LHCN-M2 (cell line): ENCODE measurements at places on chromosomes 7 and 10. TPM values are rescaled to one million over a fixed set of nuclear protein-coding genes. Genes with fewer than 3 reads are reported as not detected.
A peak's percentile ranks its signal among the peaks of the same experiment; 100 is the strongest.

HOXA2 gene
- total RNA-seq, result 0.46 and 0.51 TPM in 2 replicates

LMBR1 gene
- total RNA-seq, result 45.5 and 52.0 TPM in 2 replicates

HOXA1 gene
- total RNA-seq, result 3.7 and 5.9 TPM in 2 replicates

CASTOR2 gene
- total RNA-seq, result 5.2 and 7.5 TPM in 2 replicates

MRLN gene
- total RNA-seq, result not detected in 2 replicates

OPN4 gene
- not detected in 2 replicates for total RNA-seq

HABP2 gene
- not detected in 2 replicates for total RNA-seq

ASZ1 gene
- not detected in 2 replicates for total RNA-seq

TFEC gene
- total RNA-seq, result not detected in 2 replicates

KLF14 gene
- not detected in 2 replicates for total RNA-seq

SH2B2 gene
- total RNA-seq, result 11.9 and 25.8 TPM in 2 replicates

NXPH1 gene
- 1.0 and 2.8 TPM in 2 replicates for total RNA-seq

DMBT1 gene
- 18.4 and 21.9 TPM in 2 replicates for total RNA-seq

NEBL gene
- total RNA-seq, result 0.11 and 0.13 TPM in 2 replicates

PHYHIPL gene
- 0.06 and 0.13 TPM in 2 replicates for total RNA-seq

DNA sequence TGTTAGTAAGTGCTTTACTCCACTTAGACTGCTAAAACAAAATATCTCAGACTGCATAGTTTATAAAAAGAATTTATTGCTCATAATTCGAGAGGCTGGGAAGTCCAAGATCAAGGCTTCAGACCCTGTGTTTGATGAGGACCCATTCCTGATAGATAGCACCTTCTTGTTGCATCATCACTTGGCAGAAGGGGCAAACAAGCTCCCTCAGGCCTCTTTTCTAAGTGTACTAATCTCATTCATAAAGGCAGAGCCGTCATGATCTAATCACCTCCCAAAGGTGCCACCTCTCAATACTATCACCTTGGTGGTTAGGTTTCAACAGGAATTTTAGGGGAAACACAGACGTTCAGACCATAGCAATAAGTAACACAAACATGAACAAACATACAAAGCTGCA, 55.4 kb downstream of the CRPPA start:
- DNase-seq, result no peak

DNA sequence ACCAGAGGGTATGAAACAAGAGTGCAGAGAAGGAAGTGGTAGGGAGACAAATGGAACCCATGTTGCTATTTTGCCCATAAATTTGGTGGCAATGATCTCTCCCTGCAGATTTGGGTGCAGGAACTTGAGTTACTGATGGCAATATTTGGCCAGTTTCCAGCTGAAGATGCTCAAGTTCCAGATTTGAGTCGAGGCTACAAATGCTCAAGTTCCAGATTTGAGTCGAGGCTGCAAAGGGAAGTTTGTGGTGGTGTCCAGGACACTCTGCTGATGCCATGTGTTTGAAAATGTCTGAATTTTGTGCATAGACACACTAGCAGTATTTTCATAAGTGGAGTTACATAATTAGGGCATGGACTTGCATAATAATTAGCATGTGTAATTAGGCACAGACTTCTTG, 40.8 kb downstream of the TBXAS1 start:
- DNase-seq, result no peak

GRCh38 chr10:6619660-6620059, 39.6 kb upstream of the PRKCQ start:
- DNase-seq, result peak; percentile 0

DNA sequence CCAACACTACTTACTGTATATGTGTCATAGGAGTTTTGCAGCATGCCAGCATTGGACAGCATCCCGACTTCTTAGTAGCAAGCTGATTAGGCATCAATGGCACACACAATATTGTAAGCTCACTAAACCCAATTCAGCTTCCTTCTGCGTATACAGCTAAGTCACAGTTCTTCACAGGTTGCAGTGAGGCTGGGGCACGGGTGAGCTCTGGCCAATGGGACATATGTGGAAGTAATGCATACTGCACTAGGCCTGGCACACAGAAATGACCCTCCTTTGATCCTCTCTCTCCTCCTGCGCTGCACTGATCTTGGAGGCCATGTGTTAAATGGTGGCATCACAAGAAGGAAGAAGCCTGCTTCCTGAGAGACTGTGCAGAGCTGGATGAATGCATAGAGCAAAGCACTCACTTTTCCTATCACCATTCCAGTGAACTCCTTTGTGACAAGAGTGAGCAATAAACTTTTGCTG, 11.9 kb downstream of the RAB11FIP2 start:
- DNase-seq, result no peak

DNA sequence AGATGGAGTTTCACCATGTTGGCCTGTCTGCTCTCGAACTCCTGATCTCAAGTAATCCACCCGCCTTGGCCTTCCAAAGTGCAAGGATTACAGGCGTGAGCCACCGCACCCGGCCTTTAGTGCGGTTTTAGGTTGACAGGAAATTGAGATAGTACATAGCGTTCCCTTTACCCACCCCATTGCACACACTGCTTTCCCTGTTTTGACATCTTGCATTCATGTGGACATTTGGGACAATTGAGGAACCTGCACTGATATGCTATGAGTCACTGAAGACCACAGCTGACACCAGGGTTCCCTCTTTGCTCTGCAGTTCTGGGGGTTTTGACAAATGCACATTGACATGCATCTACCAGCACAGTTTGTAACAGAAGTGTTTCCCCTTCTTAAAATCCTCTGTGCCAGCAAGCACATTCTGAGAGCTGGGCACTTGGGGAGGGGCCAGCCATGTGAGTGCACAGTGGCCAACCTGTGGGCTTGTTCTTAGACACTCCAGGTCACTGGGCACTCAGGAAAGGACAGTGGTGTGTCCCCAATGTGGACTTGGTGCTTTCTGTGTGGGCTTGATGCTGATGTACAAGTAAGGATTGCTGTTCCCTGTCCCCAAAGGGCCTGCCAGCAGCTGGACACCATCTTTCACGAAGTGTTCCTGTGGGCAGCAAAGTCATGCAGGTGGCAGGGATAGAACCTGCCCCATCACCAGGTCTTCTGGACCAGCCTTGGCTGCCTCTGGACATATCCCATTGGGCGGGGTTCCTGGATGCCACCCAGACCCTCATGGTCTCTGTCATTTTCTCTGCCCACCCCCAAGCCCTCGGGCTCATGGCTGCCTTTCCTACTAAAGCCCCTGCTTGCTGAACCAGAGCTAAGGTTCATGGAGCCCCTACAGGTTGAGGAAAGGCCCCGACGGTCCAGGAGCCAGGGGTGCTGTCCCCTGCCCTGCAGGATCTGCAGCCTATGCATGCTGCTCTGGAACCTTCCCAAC, 579.8 kb downstream of the GLRX3 start:
- DNase-seq, result no peak

DNA sequence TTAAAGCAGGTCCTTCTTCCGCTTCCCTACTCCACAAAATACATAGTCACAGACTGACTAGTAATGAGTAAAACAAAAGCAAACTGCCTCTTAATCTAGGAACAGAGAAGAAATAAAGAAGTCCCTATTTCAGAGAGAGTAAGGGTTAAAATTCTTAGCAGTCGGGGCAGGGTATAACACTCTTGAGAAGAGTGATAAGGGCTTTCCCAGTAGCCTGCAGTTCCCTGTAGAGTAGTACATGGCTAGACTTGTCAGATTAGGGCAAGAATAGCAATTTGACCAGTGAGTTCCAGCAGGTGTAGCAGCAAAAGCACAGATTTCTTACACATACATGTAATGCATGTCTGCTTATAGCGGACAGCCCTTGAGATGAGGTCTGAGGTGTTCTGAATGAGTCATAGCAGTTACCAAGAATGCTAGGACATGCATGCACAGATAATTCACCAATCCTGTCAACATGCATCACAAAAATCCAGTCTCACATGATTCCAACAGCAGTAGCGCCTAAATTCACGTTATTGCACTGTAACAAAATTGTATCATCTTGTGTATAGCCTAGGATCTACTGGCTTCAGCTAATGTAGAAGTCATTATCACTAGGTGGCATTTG, 40.7 kb downstream of the BTRC start:
- no peak for DNase-seq

DNA sequence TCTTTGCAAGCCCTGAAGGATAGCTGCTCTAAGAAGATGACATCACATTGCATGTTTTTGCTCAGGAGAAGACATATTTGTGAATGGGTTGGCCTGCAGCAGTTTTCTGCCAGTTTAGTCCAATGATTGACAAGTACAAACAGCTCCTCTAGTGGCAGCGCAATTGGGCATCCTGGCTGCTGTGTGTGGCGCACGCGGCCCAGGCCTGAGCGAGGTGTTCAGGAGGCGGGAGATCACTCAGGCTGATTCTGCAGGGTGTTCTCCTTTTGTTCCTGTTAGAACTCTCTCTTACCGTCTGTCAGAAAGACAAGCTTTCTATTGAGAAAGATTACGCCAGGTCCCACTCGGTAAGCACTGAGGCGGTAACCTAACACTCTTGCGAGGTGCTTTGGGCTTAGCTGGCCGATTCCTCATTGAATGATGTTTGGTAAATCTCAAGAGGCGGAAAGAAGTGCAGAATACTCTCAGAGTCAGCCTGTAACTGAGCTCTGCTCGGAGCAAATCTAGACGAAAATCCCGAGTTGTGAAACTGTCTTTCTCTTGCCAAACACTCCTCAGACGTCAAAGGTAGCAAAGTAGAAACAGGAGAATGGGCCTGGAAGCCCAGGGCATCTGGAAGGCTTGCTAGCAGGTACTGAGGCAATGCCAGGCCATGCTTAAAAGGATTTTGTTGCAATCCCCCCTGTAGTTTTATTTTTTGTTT, 219.2 kb upstream of the BMPER start:
- DNase-seq, result no peak

DNA sequence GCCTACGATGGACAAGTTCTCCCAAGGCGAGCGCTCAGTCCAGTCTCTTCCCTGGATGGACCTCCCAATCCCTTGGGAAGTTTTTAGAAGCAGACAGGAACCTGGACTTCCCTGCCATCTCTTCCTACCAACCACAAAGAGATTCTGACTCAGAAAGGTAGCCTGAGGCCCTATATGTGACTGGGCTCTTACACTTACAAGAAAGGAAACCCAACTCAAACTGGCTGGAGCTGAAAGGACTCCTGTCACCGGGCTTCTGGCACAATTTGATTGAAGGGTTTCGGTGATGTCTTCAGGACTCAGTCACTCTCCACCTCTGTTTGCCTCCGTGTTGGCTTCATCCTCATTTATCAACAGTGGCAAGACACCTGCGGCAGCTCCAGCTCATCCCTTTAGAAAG, 3.7 kb upstream of the COL13A1 start:
- DNase-seq, result no peak

DNA sequence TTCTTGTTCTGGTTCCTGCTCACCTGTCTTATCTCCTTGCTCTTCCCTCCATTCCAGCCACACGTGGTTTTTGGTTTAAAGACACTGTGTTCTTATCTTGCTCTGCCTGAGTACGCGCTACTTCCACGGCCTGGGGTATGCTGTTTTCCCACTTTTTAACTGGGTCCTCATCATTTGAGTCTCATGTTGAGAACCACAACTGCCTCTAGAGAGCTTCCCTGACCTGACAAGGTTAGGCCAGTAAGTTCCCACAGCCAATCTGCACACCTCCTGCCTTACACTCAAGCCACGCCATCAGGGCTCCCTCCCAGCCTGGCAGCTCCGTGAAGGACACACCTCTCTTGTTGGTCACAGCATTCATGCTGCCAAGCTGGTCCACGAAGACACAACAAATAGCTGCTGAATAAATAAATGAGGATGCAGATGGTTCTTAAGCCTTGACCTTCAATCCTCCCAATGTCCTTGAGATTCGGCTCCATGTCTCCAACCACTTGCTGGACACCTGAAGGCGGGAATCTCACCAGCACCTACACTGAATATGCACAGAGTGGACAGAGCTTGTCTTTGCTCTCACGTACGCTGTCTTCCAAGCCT, 201.7 kb upstream of the KLF14 start:
- no peak for DNase-seq

GRCh38 chr10:14023673-14024328, 306.9 kb downstream of the FRMD4A start:
- DNase-seq, result peak; percentile 45

- no peak for DNase-seq
Observed at GRCh38 chr7:130270947-130271800, 4.5 kb downstream of the CPA2 start.

- no peak for DNase-seq
Observed at GRCh38 chr10:113764582-113764981, 13.1 kb downstream of the PLEKHS1 start.

- no peak for DNase-seq
Observed at GRCh38 chr10:87519582-87519981, 14.9 kb downstream of the MINPP1 start.

- no peak for DNase-seq
Observed at GRCh38 chr10:29616542-29616941, 18.2 kb downstream of the SVIL start.

DNA sequence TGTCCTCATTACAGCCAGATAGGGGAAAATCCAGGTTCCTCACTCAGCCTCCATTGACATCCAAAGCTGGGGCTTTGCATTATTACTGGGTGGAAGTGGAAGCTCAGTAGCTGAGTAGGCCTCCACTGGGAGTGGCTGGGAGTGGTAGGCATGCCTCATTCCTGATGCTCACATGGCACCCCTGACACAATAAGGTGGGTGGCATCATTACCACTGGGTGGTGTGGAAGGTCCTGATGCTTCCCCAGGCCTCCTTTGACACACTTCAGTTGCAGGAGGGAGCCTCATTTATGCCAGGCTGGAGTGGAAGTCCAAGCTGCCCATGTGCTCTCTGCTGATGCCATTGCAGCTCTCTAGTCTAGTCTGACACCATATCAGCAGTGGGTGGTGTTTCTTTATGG, 48.2 kb upstream of the GPR141 start:
- no peak for DNase-seq

- no peak for DNase-seq
Observed at GRCh38 chr7:2493205-2494164, 17.3 kb upstream of the GRIFIN start.

DNA sequence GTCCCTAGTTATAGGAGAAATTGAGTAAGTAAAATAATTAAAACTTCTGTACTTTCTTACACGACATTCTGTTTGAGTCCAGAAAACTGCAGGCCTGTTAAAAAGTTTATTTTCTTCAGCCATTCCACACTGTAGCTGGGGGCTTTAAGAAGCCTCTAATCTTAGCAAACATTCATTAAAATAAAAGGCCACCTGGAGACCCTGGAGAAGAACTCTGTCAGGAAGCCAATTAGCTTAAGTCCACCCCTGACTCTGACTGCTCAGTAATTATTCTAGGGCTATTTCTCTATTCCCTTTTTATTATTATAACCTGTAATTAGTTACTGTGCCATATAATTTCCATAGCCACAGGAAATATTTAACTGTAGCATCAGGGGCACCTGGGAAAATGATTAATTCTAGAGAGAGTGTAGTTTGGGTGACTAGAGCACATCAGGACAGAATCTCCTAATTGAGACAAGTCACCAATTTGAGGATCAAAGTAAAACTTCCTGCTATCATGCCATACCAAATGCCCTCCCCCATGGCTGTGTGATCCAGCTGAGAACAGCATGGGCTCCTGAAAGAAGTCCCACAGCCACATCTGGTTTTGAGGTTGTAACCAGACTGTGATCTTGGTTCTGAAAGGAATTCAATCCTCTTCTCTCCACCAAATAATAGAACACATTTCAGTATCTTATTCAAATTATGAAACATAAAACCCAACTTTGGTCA, 1302.3 kb downstream of the XPNPEP1 start:
- no peak for DNase-seq

DNA sequence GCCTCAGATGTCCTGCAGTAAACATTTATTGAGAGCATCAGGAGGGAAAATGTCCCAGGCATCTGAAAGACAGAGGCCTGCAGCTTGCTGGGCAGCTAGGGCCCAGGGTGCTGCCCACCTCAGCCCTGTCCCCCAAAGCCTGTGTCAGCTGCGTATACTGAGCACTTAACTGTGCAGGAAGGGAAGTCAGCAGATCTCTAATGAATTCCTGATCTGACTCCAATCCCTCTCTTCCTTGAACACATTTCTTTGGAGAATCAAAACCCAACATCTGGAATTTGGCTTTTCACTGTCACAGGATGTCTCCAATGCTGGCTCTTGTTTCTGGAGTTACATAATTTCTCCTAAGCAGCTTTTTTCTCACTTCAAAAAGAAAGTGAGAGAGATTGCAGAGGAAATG, 364.7 kb upstream of the NFE2L3 start:
- no peak for DNase-seq
